Esophagus squamous epithelium (tissue), 5 donors: ENCODE measurements at places on chromosomes 7 and 10.

- no peaks in the 10 kb centered on the region for H3K36me3 ChIP-seq
- no peak overlapping the region for H3K27ac ChIP-seq
- H3K4me1 ChIP-seq = no peaks in the 10 kb centered on the region
- no peak for DNase-seq
- no peaks in the 10 kb centered on the region for H3K27me3 ChIP-seq
These were observed 42.2 kb downstream of the SNX13 start for GRCh38 chr7:17898111-17898510.

GRCh38 chr7:137992550-137993394 is 9.1 kb downstream of the CREB3L2 start:
- H3K36me3 ChIP-seq = no peaks in the 10 kb centered on the region
- H3K4me3 ChIP-seq = no peak overlapping the region
- no peaks in the 10 kb centered on the region for H3K27me3 ChIP-seq

- H3K36me3 ChIP-seq = no peaks in the 10 kb centered on the region
- no peak for DNase-seq
- peaks cover 100% of the 10 kb centered on the region for H3K27me3 ChIP-seq
- no peak overlapping the region for H3K4me3 ChIP-seq
- no peak overlapping the region for H3K27ac ChIP-seq
These were observed 2.9 kb upstream of the HOXA13 start for GRCh38 chr7:27202862-27203134.

GRCh38 chr10:115871855-115872254 is 401.2 kb downstream of the GFRA1 start:
- DNase-seq = no peak
- H3K27ac ChIP-seq = no peak overlapping the region
- H3K4me1 ChIP-seq = no peaks in the 10 kb centered on the region
- H3K27me3 ChIP-seq = no peaks in the 10 kb centered on the region
- H3K4me3 ChIP-seq = no peak overlapping the region

DNA sequence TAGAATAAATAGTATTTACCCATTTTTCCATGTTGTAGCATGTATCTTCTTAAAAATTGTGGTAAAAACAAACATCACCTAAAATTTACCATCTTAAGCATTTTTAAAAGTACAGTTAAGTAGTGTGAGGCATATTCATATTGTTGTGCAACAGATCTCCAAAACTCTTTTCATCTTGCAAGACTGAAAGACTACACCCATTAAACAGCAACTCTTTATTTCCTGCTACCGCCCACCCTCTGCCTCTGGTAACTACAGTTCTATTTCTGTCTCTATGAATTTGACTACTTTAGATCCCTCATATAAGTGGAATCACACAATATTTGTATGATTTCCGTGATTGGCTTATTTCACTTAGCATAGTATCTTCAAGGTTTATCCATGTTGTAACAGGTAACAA is 40.0 kb upstream of the AGBL3 start:
- H3K27ac ChIP-seq = peak overlapping the region; percentile 8
- no peak overlapping the region for H3K4me3 ChIP-seq

DNA sequence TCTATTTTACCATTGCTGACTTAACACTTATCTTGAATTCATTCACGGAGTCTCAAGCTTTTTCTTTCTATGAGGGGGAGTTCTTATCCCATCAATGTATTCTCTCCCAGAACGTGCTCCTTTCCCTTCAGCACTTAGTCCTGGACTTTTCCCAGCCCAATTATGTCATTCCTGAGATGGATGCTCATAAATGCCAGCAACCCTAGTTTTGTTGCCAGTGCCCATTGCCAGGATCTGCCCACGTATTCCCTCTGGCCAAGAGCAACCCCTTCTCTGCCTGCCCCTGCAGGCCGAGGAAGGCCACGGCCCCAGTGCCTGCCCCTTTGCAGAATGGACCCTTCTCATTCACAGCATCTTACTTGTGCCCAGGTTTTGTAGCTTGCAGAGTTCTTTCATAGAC is 67.4 kb upstream of the PPP1R3C start:
- peaks cover 9% of the 10 kb centered on the region for H3K4me1 ChIP-seq
- H3K27ac ChIP-seq = no peak overlapping the region
- no peak overlapping the region for H3K4me3 ChIP-seq
- no peak for DNase-seq
- H3K27me3 ChIP-seq = no peaks in the 10 kb centered on the region

GRCh38 chr7:130894146-130894908 is 160.3 kb upstream of the KLF14 start:
- no peak overlapping the region for H3K4me3 ChIP-seq
- no peak for DNase-seq
- peaks cover 95% of the 10 kb centered on the region for H3K4me1 ChIP-seq
- H3K27ac ChIP-seq = peak overlapping the region; percentile 44
- H3K27me3 ChIP-seq = no peaks in the 10 kb centered on the region
- H3K36me3 ChIP-seq = no peaks in the 10 kb centered on the region

DNA sequence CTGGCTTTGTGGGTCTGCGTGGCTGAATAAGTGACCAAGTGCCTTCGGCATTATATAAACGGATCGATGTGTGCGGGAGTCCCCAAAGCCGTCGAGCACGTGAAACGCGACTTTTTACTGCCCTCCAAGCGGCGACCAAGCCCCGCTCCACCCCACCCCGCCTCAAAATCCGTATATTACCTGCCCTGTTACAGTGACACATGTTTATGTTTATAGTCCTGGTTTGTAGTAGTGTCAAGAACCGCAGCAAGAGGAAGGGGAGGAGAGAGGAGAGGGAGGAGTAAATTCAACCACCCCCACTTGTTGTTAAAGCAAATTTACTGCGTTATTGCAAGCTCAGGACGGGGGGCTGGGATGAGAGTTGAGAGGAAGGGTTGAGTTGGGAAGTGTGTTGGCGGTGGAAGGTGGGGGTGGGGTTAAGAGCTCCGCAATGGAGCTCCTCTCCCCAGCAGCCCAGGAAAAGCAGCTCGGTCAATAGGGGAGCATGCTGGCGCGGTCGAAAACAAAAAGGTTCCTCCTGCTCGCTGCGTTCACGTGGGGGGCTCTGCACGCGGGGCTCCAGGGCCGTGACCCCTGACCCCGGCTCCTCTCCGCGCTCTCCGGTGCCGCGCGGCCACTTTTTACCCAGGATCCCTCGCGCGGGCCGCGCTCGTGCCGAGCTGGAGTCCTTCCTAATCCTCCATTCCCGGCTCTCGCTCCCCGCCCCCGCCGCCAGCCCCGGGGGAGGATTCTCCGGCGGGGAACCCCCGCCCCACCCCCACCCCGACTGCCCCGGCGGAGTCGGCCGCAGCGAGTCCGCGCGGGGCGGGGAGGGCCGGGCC is at the start of gene SKIDA1:
Gene SKIDA1 (minus strand): TSS at position 316 of the 821 bp plus-strand sequence. CDS start 7,860 bp downstream, outside the sequence.
- H3K27me3 ChIP-seq = no peaks in the 10 kb centered on the region
- H3K4me1 ChIP-seq = peaks cover 10% of the 10 kb centered on the region
- peak within 1 kb of the TSS; percentile 99 for H3K27ac ChIP-seq
- H3K4me3 ChIP-seq = peak within 1 kb of the TSS; percentile 76

GRCh38 chr10:58723966-58724365 is 211.3 kb downstream of the BICC1 start:
- H3K27me3 ChIP-seq = no peaks in the 10 kb centered on the region
- no peaks in the 10 kb centered on the region for H3K4me1 ChIP-seq
- H3K36me3 ChIP-seq = no peaks in the 10 kb centered on the region
- H3K4me3 ChIP-seq = no peak overlapping the region
- H3K27ac ChIP-seq = no peak overlapping the region

DNA sequence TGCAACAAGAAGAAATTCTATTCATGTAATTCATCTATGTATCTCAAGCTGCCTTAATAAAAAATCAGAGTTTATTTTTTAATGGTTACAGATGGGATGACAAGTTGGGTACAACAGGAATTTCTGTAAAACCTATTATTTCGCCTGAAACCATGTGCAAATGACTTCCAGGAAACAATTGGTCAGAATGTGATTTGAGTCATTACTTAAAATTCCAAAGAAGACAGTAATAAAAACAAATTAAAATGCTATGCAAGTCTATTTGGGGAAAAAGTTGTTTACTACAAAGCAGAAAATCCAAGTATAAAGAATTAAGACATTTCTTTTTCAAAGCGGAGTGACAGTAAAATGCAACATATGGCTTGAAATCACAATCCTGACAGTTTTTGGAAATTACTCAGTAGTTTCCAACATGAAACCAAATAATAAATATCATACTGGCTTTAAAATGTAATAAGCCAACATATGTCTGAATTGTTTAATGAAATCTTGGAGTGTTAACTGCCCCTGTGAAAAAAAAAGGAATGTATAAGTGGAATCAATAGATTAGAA is 41.5 kb upstream of the SEMA3C start:
- no peak overlapping the region for H3K27ac ChIP-seq
- no peaks in the 10 kb centered on the region for H3K4me1 ChIP-seq
- no peaks in the 10 kb centered on the region for H3K36me3 ChIP-seq

DNA sequence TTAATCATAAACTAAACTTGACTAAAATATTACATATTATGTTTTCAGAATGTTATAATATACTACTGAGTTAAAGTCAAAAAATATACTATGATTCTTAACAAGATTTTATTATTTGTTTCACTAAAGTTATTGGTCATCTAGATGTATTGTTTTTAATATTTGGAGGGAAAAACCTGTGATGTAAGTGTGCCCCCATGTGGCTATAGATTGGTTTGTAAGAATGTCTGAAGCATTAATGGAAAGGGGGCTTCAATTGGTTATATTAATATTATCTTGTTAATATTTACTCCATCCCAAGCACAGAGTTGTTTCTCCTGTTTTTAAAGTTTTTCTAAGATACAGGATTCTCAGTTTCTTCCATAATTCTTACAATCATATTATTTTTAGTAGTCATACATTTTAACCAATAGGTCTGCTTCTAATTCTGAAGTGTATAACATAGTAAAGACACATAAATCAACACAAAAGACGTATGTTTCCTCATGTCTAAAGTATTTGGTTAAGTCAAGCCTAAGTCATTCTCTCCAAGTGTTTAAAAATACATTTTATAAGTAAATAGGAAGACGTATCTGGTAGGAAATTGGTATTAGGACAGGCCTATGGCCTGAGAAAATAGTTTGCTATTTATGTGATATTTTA is 58.0 kb downstream of the GNAT3 start:
- no peak overlapping the region for H3K4me3 ChIP-seq
- H3K36me3 ChIP-seq = no peaks in the 10 kb centered on the region
- H3K27ac ChIP-seq = no peak overlapping the region
- H3K4me1 ChIP-seq = no peaks in the 10 kb centered on the region
- no peak for DNase-seq
- no peaks in the 10 kb centered on the region for H3K27me3 ChIP-seq

GRCh38 chr10:25039531-25039930 is 23.1 kb downstream of the THNSL1 start:
- H3K27ac ChIP-seq = no peak overlapping the region
- H3K4me1 ChIP-seq = no peaks in the 10 kb centered on the region
- H3K36me3 ChIP-seq = no peaks in the 10 kb centered on the region
- no peak for DNase-seq
- H3K4me3 ChIP-seq = no peak overlapping the region
- no peaks in the 10 kb centered on the region for H3K27me3 ChIP-seq

- H3K27ac ChIP-seq = peak overlapping the region; percentile 83
- no peaks in the 10 kb centered on the region for H3K27me3 ChIP-seq
- no peak for DNase-seq
These were observed 122.4 kb downstream of the SORBS1 start for GRCh38 chr10:95438781-95439180.

DNA sequence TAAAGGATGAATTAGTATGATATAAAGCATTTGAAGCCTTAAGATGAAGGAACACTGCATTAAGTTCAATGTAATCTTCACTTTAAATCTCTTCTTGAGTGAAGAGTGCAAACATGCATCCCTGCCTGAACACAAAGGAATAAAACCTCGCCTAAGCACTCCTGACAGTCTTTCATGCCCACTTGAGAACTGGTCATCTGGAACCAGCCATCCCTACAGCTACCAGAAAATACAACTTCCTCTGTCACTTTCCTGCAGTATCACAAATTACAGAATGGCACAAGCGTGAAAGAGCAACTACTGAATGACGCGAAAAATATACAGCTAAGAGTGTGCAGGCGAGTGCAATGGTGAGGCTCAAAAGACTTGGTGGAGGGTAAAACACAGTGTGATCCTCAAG is 1079.9 kb downstream of the CNTNAP2 start:
- H3K4me3 ChIP-seq = no peak overlapping the region
- no peaks in the 10 kb centered on the region for H3K36me3 ChIP-seq
- no peak overlapping the region for H3K27ac ChIP-seq
- no peaks in the 10 kb centered on the region for H3K27me3 ChIP-seq
- H3K4me1 ChIP-seq = no peaks in the 10 kb centered on the region

GRCh38 chr7:41955451-41955850 is 252.6 kb upstream of the INHBA start:
- H3K4me1 ChIP-seq = peaks cover 32% of the 10 kb centered on the region
- no peak overlapping the region for H3K4me3 ChIP-seq
- no peaks in the 10 kb centered on the region for H3K36me3 ChIP-seq
- no peak for DNase-seq
- no peak overlapping the region for H3K27ac ChIP-seq
- H3K27me3 ChIP-seq = no peaks in the 10 kb centered on the region

DNA sequence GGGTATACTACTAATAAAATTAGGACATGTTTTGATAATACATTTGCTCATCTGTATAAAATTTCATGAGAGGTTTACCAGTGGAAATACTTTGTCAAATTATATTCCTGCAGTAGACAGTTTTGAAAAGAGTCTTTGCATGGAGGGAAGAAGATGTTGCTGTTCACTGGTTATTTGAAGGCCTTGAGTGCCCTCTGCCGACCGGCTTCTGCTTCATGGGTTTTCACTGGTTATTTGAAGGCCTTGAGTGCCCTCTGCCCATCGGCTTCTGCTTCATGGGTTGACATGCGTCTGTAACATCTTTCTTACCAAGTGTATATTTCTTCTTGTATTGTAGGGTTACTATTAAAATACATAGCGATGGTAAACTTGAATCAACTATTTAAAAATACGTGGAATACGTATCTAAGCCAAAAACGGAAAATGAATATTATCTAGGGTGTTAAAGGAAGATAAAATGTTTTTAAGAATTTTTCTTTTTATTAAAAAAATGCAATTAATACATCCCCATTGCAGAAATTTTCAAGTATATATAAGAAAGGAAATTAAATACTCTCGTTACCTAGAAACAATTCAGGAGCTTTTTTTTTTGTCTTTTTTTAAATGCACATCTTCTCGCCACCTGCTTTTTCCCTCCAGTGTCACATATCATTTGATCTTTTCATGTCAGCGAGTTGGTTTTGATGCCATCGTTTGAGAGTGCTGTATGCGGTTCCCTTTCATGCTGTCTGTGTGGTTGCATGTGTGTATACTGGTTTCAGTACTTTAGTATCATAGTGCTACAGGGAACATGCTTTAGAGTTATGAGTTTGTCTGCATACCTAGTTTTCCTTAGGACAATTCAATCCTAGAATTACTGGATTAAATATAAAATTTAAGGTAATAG is 73.4 kb downstream of the SHH start:
- peaks cover 87% of the 10 kb centered on the region for H3K36me3 ChIP-seq
- H3K4me3 ChIP-seq = no peak overlapping the region
- no peak overlapping the region for H3K27ac ChIP-seq
- DNase-seq = no peak
- H3K4me1 ChIP-seq = no peaks in the 10 kb centered on the region

- H3K36me3 ChIP-seq = no peaks in the 10 kb centered on the region
- no peak for DNase-seq
- no peaks in the 10 kb centered on the region for H3K27me3 ChIP-seq
- peaks cover 12% of the 10 kb centered on the region for H3K4me1 ChIP-seq
- H3K4me3 ChIP-seq = no peak overlapping the region
These were observed 36.9 kb upstream of the AQP1 start for GRCh38 chr7:30874656-30875302.
